Umbilical cord (tissue), 2 donors: ENCODE measurements at places on chromosomes 7 and 10.

DNA sequence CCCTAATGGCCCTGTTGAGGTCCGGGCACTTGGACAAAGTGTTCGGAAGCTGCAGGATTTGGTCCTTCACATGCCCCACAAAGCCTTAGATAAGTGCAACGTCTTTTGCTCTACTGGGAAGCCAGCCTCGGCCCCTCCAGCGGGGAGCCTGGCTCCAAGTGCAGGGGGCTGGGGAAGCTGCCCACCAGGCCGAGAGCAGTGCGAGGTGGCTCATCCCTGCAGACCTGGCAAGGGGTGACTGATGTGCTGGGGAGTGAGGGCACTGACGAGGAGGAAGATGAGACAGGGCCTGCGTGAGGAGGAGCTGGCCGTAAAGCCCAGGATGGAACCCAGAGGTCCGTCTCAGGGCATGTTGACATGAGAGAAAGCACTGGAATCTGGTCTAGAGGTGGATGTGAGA, 135.8 kb upstream of the NPS start:
- DNase-seq, result no peak

DNA sequence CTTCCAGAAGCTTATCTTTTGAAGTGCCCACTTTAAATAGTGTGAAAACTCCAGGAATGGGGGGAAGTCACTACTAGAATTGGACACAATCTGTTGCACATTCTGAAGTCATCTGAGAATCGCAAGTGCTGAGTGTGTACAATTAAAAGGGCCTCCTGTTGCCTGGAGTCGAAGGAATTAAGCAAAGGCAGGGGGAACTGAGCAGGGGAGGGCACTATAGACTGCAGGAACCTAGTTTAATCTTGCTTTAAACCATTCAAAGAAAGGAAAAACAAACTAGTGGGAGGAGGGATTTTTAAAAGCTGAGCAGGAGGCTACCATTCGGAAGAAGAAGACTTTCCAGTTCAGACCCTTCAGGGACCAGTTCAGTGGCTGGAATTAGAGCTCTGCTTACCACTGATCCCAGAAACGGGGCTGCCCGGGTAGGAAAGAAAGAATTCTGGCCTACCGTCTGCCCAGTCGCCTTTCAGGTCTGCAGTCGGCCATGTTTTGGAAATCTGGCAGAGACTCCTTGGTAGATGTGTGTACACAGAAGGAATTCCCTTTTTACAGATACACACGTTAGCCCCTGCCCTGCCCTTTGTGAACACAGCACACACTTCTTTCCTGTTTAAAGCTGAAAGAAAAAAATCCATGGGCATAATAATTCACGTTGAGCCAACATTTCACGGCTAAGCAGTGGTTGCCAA, 610.6 kb upstream of the FOXK1 start:
- DNase-seq, result peak; percentile 38

- no peak for DNase-seq
These were observed 3.0 kb downstream of the ZNF518A start for GRCh38 chr10:96133135-96133534.

DNA sequence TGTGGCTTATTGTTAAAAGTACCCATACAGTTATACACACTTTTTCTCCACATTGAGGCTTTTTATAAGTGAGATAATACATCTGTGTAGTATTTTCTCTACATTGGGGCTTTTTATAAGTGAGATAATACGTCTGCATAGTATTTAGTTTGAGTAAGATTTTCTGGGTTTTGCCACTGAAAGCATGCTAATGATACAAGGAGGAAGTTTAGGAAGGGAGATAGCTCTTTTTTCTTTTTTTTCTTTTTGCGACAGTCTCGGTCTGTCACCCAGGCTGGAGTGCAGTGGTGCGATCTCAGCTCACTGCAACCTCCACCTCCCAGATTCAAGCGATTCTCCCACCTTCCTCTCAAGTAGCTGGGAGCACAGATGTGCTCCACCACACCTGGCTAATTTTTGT, 13.3 kb downstream of the FAM107B start:
- DNase-seq, result no peak

GRCh38 chr7:131652934-131653333, 96.5 kb upstream of the PODXL start:
- no peak for DNase-seq
